ENCODE measurements at places on chromosomes 7 and 10.

GRCh38 chr7:3682028-3682710 lies 381.1 kb downstream of the SDK1 start:
- DNase-seq = no peak

GRCh38 chr10:22615819-22616499 lies 98.4 kb downstream of the PIP4K2A start:
- DNase-seq = peak; percentile 75

DNA sequence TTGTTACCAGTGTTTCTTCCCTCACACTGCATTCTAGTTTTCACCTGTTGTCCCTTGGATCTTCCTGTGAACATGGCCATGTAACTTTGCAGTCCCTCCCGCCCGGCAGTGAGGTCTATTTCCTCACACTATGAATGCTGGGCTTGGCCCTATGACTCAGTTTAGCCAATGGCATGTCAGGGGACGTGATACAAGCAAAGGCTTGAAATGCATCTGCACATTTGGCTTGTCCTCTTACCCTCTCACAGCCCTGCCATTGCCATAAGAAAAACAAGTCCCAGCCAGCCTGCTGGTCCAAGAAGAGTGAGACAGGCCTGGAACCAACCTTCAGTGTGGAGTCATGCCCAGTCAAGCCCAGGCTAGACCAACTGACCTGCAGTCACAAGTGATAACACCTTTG lies 17.1 kb upstream of the EZH2 start:
- DNase-seq = no peak

DNA sequence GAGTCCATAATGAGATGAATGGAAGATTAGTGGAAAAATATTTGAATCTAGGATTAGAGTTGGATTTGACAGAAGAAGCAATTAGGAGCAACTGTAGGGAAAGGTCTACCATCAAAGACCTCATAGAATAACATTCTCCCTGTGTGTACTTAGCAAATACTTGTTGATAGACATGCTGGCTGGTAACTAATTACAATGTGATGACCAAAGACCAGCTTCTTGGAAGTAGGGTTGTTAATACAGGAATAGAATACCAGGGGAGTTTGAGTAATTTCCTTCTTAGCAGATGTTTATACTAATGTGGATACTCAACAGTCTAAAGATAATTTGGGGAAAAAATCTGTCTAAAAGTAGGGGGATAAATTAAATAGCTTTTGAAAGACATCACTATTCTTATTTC lies 357.5 kb upstream of the BMPER start:
- DNase-seq = no peak

DNA sequence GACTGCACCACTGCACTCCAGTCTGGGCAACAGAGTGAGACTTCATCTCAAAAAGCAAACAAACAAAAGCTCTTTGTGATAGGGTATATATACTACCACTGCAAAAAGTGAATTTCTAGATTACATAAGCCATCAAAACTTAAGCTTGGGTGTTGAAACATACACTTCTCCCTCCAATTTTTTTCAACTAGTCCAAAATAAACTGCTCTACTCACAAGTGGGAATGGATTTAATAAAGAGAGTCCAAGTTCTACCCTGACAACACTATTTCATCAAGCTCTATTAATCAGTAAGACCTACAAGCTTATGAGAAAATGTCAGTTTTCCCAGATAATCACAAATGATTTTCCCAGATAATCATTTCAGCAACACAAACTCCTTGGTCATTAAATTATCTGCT lies 82.7 kb downstream of the NT5C2 start:
- no peak for DNase-seq

GRCh38 chr7:37942934-37943610 lies 22.6 kb downstream of the EPDR1 start:
- DNase-seq = no peak

- DNase-seq = no peak
These were observed 37.2 kb downstream of the NKX2-3 start for GRCh38 chr10:99569961-99570360.

- DNase-seq = no peak
These were observed 82.3 kb upstream of the GPR26 start for GRCh38 chr10:123583639-123584418.

DNA sequence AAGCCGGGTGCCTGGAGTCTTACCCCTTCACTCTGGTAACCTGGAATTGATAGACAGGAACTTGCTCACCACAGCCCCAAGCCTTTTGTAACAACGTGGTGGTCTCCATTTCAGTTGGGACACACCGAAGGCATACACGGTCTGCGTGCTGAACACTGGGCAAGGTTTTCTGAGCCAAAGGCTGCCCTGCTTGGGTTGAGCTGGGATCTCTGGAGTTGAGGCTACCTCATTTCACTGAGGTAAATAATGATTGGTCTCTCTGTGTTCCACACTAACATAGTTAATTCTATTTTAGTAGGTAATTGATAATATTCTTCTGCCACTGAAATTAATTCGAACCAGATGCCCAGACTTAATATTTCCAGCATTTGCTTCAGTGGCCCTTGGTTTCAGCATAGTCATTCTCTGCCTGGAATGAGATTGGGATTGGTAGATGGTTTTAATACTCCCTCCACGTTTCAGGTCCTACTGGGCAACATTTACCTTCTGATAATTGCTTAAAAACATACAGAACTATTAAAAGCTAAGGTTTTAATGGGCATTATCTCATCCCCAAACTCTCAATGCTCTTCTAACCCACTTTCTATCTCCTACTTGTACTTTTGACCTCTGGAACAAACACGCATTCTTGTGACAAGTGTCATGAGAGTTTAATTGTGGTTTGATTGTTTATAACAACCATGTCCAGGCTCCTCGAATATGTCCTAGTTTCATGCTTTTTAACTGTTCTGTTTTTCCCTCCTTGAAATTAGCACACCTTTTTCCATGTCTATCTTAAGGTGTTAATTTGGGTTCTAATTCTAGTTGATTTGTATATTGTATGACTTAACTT lies 202.3 kb upstream of the KLF6 start:
- DNase-seq = no peak

DNA sequence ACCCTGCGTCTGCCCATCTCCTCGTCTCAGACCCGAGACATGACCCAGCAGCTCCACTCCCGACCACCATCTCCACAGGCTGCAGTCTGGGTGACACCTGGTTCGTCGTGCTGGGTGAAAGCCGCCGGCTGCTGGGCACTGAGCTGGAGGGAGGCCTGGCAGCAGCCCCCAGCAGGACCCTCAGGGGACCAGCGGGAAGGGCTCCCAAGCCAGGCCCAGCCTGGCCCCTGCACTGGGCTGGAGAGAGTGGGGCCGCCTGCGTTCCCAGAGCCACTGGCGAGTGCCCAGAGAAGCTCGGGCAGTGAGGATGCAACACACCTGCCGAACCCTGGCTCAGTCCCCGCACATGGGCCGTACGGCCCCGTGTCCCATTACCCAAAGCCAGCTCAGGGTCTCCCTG lies 21.3 kb downstream of the CFAP46 start:
- DNase-seq = no peak

DNA sequence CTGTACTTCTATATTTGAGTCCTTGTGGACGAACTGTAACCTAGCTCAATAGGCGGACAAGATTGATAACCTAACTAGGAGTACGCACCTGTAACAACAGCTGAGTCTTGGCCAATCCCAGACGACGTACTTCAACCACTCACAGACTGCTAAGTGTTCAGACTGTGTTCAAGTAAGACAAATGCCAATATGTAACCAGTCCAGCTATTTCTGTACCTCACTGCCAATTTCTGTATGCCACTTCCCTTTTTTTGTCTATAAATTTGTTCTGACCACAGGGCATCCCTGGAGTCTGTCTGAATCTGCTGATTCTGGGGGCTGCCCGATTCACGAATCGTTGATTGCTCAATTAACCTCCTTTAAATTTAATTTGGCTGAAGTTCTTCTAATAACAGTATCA lies 32.2 kb downstream of the HACD1 start:
- DNase-seq = no peak

- no peak for DNase-seq
These were observed 49.0 kb downstream of the NPVF start for GRCh38 chr7:25179325-25179724.

DNA sequence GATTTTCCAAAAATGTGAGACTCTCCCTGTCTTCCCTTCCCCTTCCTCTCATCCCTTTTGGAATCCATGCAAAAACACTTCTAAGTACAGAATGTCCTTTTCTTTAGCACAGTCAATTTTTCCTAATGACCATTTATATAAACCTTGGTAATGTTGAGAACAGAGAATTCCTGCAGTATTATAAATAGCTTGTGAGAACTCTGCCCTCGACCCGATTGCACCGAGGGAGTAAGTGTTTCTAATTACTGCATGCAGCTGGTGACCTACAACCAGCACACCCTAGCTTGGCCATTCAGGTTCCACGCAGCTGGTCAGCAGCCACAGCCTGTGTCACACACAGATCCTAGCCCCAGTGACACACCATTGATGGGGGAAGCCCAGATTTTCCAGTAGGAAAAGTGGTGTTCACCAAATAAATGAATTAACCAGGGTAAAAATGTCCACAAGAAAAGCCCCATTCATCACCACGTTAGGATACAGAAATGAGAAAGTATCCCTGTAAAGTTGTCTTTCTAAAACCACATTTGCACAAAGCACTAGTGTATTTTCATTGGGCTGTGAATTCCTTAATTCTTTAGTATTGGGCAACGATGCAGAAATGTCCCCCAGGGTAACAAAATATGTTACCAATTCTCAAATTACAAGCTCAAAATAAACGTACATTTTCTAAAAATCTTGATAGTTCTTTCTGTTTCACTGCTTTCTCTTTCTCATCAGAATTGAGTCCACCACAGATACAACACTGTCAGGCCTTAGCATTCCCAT lies 499.0 kb upstream of the KLF6 start:
- DNase-seq = no peak

DNA sequence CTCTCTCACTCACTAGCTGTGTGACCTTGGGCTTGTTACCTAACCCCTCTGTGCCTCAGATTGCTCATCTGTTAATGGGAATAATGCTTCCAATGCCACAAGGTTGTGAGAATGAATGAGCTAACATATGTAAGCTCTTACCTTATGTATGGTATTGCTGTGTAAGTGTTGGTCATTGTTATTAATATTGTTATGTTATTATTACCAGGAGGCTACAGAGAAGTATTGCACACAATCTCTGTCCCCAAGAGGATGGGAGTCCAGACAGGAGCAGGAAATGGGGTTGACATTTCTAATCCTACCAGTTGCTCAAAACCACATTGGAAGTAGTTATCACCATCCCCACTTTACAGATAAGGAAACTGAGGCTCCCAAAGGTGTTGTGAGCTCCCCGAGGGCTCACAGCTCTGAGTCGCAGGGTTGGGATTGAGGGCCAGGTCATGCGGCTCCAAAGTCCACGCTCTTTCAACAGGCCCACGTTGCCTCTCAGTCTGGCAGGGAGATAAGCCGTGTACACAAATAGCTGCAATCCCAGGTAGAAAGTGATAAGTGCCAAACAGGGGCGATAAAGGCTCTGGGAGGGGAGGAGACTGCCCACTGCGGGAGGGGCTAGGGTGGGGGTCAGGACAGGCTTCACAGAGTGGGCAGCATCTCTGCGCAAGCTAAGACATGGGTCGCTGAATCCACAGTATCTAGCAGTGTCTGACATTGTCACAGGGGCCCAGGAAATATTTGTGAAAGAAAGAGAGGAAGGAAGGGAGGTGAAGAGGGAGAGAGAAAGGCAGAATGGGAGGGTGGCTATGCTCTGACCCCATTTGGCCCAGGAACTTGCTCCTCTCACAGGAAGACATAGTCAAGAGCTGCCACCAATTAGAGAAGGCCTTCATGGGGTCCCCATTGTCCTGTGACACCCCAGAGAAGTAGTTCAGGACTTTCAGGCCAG lies 9.6 kb upstream of the ZMIZ1 start:
- no peak for DNase-seq

- DNase-seq = no peak
These were observed 48.2 kb downstream of the ABCB4 start for GRCh38 chr7:87427288-87427687.

DNA sequence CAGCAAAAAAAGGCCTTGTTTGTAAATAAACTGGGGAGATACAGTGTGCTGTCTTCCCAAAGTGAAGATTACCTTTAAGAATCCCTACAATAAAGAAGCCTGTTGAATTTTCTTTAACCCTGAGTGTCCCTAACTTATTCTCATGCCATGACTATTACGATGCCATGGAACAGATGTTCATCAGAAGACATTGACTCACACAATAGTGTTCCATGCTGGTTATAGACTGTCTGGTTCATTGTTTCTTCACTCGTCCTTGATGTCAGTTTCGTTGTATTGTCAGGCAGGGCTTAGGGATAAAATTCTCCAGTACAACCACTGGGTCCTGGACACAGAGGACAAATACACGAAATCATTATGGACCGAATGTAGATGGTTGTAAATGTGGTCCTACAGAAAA lies 36.2 kb upstream of the BMPER start:
- no peak for DNase-seq

DNA sequence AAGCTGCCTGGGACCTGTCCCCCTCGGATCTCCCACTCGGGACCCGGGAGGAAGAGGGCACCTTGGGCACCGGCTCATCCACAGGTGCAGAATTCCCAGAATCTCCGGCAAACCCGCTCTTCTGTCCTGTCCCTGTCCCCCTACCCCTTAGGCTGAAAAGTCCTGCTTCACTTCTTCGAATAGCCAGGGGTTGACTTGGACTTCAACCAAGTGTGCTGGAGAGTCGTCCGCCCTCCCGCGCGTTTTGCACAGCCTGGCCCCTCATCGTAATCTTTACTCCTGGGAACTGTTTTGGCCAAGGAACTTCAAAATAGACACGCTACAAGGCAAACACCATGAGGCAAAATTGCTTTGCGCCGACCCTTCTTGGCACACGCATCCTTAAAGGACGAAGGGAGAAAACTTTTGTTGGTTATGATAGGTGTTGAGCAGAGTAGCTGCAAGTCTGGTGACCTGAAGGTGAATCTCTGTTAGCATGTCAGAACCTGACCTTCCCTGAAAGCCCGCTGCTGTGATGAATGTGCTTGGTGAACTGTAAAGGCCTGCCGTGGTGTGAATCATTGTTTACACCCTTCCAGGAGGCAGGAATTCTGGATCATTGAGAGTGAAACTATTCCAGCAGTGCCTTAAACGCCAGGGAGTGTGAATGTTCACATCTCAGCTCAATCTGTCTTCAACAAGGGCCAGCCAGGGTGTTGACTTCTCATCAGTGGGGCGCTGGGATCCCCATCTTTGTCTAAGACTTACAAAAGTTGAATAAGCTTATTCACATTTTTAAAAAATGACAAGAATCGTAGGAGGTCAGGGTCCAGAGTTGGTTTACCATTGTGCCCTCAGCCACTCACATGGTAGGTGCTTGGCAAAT lies 589 bp upstream of the RAPGEF5 start:
- DNase-seq = no peak

GRCh38 chr10:44911081-44911540 lies at the start of gene TMEM72:
TMEM72 (plus strand) TSS chr10:44911337; CDS start chr10:44911513, 176 bp downstream.
- DNase-seq = no peak

- DNase-seq = no peak
These were observed 60.8 kb upstream of the DOCK1 start for GRCh38 chr10:126844406-126844805.

DNA sequence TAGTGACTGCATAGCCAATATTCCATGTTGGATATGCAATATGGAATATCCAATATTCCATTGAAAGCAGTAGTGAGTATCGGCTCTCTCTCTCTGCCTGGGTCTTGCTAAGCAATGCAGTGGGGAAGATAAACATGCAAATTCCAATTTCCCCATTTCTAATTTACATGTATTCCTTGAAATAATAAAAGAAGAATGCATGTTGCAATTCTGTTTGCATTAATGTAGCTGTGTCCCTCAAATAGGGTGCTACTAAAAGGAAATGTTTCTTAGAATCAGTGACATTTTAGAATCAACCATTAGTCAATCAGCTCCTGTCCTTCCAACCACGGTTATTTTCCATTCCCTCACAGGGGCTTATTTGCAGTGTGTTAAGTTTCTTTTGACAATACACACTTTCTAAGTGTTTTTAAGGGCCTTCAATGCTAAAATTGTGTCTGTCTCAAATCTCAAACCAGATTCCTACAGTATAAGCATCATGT lies 46.7 kb downstream of the AFAP1L2 start:
- no peak for DNase-seq

GRCh38 chr10:85917601-85918000 lies 449.0 kb downstream of the GRID1 start:
- DNase-seq = no peak
